ENCODE measurements at places on chromosomes 3 and 15. TPM values are rescaled to one million over a fixed set of nuclear protein-coding genes. Genes with fewer than 3 reads are reported as not detected.

The ECE2 gene
- not detected for total RNA-seq

The OXTR gene
- total RNA-seq: 55.1 TPM

The COX17 gene
- 51.3 TPM for total RNA-seq

The SKOR1 gene
- 0.78 TPM for total RNA-seq

The MAP1A gene
- 29.8 TPM for total RNA-seq

The PDE8A gene
- 35.1 TPM for total RNA-seq

The CCNB2 gene
- total RNA-seq: 0.54 TPM

The GHSR gene
- not detected for total RNA-seq

The CORO2B gene
- 4.3 TPM for total RNA-seq

The BDH1 gene
- total RNA-seq: 5.3 TPM

The FILIP1L gene
- 279 TPM for total RNA-seq

The NPTN gene
- total RNA-seq: 247 TPM

The OSTN gene
- not detected for total RNA-seq

The LMAN1L gene
- total RNA-seq: not detected

The VPS39 gene
- total RNA-seq: 89.9 TPM

The CNTN3 gene
- total RNA-seq: 6.5 TPM

The A4GNT gene
- total RNA-seq: not detected

The PTX3 gene
- 175 TPM for total RNA-seq

The SLC38A3 gene
- total RNA-seq: 0.28 TPM

The TMC3 gene
- total RNA-seq: not detected
